NCI-H187 (cell line): ENCODE measurements at places on chromosomes 5 and 9.

DNA sequence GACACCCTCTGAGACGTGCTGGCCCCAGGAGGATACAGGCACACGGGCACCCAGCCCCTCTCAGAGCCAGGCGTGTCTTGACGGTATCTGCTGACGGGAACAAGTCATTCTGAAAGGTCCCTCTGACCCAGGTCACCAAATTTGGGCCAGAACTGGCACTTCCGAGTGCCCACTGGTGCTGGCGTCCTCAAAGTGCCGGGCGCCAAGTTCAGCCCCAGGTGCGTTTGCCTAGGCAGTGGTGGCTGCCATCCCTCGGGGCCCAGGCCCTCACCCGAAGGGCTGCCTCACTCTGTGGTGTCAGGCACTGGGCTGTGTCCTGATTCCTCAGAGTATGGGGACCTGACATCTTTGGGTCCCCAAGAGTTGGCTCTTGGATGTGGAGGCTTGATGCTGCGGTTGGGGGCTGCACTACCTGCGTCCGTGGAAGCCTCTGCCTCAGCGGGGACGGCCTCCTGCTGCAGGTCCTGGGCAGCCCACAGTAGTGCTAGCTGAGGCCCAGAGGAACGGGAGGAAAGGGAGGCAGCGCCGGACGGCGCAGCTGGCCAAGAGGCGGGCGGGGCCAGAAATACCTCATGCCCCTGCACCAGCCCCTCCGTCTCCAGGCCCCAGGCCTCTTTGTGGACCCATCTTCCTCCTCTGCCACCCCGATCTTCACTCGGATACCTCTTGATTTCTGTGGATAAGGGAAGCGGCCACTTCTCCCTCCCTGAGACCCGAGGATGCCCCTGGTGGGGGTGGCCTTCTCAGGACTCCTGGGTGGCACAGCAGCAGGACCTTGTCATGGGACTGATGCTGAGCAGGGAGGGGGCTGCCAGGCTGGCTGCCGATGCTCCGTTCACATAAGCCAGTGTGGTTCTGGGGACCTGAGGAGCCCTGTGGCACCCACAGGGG lies 109.4 kb upstream of the LMX1B start:
- DNase-seq = no peak

GRCh38 chr5:2740051-2740875 lies 11.2 kb downstream of the IRX2 start:
- DNase-seq = no peak

DNA sequence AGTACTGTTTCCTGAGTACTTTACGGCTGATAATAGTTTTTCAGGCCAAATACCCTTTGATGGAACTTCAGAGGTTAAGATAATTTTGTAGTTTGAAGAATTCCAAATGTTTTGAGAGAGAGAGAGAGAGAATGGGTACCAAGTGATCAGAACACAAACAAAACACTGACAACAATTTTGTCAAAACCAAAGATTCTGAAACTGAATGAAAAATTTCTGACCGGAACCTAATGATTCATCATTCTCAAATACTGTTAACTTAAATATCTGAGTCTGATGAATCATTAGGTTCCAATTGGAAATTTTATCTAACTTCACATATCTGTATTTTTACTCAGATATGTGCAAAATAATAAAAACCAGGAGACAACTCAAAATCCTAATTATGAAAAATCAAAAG lies 4.0 kb downstream of the LMBRD2 start:
- DNase-seq = no peak

DNA sequence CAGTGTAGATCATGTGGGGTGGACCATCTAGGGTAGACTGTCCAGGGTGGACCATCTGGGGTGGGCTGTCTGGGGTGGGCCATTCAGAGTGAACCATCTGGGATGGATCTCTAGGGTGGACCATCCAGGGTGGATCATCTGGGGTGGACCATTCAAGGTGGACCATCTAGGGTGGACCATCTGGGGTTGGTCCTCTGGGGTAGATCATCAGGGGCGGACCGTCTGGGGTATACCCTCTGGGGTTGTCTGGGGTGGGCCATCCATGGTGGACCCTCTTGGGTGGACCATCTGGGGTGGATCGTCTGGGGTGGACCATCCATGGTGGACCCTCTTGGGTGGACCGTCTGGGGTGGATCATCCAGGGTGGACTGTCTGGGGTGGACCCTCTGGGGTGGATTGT lies 64.3 kb downstream of the KCNT1 start:
- DNase-seq = no peak

- no peak for DNase-seq
Observed at GRCh38 chr5:83101514-83101913, 24.2 kb downstream of the XRCC4 start.

DNA sequence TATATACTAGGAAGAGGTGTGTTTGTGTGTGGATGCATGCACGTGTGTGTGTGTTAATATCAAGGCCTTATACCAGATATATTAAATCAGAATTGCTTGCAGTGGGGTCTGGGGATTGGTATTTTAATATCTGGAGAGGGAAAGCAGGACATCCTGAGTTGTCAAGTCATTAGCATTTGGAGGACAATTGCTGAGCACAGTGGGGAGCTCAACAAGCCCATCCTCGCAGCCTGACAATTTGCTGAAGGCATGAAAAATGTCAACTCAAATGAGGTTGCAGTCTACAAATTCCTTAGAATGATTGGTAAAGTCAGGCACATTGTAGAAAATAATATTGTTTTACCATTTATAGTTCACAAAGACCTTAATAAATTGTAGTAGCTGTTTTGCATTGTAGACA lies 627.4 kb downstream of the LRRC70 start:
- DNase-seq = no peak

DNA sequence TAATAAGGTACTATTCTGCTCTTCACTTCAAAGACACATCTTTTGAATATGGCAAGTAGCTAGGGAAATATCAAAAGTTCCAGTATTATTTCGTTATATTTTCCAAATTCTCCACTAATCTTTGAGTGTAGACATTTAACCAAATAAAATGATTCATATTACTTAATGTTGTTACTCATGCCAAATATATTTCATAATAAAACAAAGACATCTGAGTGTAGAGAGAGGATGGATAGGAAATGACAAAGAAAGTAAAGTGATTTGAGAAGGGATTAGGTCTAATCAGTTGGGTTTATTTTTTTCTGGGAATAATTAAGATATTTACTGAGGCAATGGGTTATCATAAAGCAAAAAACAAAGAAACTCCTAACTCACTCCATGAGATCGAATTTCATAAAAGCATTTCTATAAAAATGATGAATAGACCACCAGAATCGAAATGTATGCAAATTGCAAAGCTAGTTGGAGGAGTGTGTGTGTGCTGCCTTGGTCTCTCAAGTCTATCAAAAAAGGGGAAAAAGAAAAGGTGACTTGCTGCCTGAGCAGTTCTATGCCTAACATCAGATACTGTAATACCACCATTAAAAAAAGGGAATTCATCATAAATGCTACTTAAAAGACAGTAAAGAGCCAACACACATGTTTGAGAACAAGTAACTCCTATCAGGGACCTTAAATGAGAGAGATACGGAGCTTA lies 255.5 kb downstream of the PDE4D start:
- no peak for DNase-seq
